HFFc6 (cell line): ENCODE measurements at places on chromosomes 3 and 15.

- DNase-seq, result no peak
Measured at GRCh38 chr15:65330934-65331645, 26.6 kb downstream of the RNU5B-1 start.

- DNase-seq, result no peak
Measured at GRCh38 chr15:84960391-84961113, 21.1 kb upstream of the PDE8A start.

DNA sequence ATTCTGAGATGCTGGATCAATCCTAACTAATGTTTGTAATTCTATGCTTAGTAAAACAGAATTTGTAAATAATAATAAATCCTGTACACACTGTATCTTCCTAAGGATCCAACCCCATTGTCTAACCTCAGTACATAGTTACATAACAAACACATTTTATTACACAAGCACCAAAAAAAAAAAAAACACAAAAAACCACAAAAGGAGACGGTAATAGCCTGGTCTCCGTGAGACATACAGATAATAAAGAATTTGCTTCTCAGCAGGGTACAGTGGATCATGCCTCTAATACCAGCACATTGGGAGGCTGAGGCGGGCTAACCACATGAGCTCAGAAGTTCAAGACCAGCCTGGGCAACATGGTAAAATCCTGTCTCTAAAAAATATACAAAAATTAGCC is 558.7 kb downstream of the MAGI1 start:
- no peak for DNase-seq

DNA sequence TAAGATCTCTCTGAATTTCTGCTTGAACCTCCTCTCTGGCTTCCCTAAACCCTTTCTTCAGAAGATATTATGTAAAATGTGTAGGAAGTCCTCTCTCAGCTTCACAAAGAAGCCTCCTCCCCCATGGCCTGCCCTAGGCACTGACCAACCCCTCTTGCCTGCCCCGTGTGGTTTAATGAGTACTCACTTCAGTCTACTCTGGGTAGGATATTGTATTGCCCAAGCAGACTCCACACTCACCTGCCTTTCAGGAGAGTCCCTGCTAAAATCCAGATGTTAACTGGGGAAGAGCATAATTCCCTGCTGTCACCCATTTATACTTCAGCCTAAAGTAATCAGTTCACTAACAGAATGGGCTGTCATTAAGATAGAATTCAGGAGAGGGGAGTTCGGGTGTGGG is 2.6 kb upstream of the AGBL1 start:
- DNase-seq, result no peak

DNA sequence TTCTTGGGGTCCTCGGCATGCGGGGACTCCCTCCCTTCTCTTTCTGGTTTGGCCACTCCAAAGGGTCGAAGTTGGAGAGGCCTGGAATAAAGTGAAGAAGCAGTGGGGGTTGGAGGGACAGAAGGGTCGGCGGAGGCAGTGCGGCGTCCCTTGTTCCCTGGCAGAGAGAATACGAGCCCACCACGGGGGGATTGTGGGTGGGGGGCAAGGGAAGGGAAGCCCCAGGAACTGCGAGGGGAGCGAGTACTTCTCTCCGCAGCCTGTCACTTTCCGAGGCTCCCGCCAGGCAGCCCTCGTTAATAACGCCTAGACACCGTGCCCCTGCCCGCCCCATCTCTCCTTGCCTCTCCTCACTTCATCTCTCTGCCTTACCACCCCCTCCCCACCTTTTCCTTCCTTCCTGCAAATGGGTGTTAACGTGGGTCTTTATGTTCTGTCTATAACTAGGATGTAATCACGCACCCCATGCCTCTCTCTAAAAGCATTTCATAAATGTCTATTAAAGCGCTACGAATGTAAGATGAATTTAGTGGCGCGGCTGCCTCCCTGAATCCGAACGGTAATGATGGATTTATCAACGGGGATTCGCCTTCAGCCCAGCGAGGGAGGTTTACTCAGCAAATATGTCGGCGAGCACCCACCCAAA is 13.7 kb downstream of the NR2F2 start:
- DNase-seq, result no peak
